ENCODE measurements at places on chromosomes 2 and 18.

GRCh38 chr2:110152943-110153342 lies 37.3 kb upstream of the MALL start:
- DNase-seq, result no peak

- no peak for DNase-seq
Measured at GRCh38 chr18:52679354-52679753, 339.4 kb downstream of the DCC start.

- no peak for DNase-seq
Measured at GRCh38 chr2:10080536-10081304, 509 bp upstream of the CYS1 start.

DNA sequence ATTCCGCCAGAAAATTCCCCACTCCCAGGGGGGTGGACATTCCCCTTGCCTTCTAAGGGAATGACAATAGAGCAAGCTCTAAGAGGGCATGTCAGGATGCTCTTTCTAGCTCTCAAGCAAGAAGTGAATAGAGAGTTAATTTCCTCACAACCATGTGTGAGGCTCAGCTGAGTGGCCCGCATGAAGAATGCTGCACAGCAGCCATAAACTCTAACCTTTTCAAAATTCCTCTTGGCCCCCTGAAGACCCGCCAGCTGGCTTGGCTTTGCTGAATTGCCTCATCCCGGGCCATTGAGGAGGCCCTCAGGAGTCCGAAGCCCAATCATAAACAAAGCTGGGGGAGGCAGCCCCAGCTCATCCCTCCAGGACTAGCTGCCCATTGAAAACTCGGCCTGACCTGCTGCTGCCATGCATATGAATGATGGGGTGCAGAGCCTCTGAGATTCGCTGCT lies 38.2 kb downstream of the NRP2 start:
- no peak for DNase-seq

GRCh38 chr2:47653902-47654789 lies 128.8 kb upstream of the MSH6 start:
- peak; percentile 11 for DNase-seq

DNA sequence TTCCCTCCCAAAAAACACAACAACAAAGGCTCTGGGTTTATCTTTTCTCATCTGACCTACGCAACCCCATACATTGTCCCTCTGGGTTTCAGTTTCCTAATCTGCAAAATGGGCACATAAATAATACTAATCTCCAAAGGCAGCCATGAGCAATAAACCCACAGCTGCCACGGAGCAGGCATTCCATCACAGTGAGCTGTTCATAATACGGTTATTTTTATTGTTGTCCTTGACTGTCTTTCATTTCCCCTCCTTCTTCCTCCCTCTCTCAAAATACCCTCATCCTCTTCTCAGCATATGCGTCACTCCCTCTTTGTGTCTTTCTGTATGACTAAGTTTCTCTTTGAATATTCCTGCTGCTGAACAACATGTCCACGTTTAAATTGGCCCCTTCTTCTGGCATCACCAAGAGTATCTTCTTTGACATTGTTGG lies 129.8 kb upstream of the CAB39 start:
- DNase-seq, result no peak

DNA sequence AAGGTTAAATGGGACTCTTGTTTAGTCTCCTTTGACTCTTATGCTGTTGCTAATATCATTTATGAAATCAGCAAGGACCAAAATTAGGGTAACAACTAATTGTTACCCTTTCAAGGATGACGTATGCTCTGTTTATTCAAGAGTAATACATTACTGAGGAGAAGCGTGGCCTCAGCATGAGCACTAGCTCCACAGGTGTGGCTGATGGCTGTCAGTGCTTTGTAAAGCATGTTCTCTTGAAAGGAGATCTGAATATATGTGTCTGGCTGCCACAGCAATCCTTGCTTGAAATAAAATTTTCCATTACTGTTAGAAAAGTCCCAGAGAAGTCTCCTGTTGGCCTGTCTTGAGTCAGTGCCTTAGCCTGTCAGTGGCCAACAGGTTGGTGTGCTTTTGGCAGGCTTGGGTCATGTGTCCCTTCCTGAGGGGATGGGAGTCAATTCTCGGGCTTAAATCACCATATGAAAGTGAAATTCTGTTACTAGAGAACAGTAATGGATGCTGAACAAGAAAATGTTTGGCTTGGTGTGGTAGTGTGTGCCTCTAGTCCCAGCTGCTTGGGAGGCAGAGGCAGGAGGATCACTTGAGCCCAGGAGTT lies 32.7 kb downstream of the ABI2 start:
- DNase-seq, result no peak

DNA sequence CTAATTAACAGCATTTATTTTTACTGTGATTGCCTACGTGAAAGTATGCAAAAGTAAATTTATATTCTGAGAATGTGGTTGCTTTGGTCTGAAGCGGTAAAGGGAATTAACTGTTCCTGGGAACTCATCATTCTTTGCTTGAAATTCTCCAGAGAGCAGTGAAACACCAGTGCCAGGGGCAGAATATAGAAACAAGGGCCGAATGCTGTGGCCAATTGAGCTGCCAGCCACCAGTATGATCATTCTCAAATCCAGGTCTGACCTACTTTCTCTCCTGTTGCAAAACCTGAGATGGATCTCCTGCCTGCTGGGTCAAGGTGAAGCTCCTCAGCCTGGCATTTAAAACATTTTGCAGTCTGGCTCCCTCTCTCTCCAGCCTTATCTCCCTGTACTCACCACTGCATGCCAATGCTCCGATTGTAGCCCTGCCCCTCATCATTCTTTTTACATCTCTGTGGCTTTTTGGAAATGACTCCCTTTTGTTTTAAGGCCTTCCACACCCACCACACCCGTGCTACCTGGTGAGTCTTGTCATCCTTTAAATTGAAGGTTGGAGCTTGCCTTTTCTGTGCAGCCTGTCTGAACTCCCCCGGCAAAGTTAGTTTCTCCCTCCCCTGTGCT lies 94.5 kb upstream of the TMEM178A start:
- no peak for DNase-seq

DNA sequence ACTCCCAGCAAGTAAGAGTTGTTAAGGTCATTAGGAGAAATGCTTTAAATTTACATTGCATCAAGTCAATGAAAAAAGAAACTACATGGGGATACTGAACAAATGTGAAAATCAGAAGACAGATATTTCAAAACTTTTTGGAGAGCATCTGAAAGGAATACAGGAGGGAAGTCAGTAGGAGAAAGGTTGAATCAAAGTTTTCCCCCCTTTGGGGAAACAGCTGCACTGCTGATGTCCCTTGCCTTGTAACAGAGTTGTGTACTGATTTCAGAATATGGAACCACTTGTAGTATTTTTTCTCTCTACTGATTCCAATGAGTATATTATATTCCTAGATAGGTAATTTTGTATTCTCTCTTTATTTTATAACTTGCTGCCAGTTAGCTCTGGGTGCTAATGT lies 592.5 kb upstream of the ZEB2 start:
- DNase-seq, result no peak

DNA sequence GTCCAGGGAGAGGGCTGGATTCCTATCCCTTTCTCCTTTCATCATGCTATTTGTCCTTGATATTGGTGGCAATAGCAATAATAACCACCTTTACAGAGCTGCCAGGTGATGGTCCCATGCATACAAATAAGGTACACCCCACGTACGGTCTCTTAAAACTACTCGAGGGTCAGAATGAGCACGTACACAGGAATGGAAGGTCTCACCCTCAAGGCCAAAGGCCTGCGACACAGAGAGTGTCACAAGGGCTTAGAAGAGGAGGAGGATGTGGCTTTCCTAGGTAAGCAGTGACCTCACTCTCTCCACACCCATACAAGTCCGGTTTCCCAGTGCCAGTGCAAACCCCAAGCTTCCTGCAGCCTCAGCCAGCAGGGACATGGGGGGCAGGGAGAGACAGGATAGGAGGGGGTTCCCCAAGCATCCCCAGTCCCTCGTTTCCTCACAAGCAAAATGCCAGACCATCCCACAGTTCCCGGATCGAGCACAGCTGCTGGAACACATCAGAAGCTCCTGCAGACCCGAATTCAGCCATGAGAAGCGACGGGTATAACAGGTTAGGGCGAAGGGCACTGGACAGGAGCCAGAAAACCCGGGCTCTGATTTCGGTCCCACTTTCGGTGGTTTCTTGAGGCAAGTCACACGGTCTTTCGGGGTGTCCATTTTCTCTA lies 49.2 kb downstream of the PLB1 start:
- DNase-seq, result no peak

DNA sequence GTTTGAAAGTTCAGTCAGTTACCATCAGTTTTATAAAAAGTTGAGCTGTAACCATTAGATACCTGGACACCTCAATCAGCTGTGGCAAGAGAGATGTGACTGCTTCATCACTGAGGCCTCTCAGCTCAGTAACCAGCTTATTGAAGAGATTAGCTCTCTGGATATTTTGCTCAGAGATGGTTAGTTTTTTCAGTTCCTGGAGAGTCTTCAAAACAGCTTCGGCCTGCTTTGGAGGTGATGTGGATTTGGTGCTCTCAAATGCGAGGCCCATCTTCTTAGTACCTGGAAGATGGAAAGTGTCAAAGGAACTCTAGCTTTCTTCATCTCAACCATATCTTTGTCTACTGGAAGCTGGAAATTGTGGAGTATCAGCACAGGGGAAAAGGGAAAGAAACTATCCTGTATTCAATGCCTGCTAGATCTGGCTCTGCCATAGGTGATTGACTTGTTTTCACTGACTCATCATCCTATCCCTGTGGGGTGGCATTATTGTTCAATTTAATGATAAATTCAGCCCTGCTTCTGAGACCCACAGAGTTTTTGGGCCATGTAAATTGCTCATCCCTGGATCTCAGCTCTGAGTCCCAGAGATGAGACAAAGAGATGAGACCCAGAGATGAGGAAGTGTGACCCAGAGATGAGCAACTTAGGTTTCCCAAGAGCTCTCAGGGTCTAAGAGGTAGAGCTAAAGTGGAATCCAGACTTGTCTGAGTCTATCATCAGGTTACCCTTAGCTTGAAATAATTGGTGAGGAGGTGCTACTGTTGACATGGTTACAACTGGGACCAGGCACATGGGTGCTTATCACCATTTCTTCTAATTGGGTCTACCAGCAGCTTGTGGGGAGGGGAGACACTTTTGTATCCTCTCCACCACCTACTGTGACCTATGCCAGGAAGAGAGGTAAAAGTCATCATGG lies 10.4 kb downstream of the APOB start:
- DNase-seq, result no peak

DNA sequence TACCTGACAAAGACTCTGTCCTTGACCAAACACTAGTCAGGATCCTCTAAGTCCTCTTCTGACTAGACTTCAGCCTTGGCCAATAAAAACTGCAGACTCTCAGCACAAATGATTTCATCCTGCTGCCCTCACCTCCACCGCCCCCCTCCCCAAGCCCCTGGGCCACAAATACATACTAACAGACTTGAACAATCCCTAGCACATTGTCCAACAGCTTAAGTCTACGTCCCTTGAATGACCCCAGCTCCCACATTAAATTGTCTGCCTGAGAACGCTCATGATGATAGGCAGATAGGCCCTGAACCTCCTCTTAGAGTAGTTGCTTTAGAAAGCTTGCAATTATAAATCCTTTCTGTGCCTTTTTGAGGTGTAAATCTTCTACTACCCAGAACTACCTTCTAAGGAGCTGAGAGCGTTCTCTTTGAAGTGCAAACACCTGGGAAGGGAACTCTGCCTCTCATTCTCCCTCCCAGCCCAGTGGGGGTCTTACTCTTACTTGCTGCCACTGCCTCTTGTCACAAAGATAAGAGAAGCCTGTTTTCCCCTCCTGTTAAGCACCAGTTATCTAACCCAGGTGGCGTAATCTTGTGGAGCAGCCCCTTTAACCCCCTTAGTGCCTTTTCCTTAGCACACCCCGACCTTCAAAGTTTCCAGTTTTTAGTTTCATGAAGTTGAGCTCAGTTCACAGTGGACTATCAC lies 1225.6 kb downstream of the LRP1B start:
- peak; percentile 72 for DNase-seq

GRCh38 chr2:105394951-105395611 lies 3.8 kb downstream of the FHL2 start:
- DNase-seq, result no peak

DNA sequence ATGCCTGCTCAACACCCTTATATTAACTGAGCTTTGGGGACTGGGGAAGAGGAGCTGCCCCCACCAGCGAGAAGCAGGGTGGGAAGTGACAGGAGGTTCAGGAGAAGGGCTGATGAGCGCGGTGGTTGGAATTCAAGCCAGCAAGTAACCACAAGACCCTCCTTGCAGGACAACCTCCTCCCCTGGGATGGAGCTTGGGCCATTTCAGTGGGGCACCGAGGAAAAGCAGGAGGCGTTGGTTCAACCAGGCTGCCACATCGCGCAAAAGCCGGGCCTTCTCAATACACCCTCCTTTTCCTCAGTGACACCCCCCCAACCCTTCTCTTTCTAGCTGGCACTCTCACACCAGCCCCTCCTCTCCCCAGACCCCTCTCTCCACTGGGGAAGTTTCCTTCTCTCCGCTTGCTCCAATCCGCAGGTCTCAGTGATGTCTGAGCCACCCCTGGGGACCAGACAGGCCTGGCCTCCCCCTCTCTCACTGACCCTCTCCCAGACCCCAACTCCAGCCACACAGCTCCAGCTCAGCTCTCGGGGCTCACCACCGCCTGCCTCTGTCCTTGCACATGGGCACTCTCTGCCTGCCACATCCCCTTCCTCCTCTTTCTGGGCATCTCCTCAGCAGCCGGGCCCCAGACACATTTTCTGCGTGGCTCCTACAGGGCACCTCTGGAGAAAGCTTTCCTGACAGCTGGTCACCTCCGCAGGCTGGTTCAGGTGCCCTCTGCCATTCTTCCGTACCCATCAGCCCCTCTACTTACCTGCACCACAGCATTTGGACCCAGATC lies 44.5 kb downstream of the KCNF1 start:
- DNase-seq, result no peak

DNA sequence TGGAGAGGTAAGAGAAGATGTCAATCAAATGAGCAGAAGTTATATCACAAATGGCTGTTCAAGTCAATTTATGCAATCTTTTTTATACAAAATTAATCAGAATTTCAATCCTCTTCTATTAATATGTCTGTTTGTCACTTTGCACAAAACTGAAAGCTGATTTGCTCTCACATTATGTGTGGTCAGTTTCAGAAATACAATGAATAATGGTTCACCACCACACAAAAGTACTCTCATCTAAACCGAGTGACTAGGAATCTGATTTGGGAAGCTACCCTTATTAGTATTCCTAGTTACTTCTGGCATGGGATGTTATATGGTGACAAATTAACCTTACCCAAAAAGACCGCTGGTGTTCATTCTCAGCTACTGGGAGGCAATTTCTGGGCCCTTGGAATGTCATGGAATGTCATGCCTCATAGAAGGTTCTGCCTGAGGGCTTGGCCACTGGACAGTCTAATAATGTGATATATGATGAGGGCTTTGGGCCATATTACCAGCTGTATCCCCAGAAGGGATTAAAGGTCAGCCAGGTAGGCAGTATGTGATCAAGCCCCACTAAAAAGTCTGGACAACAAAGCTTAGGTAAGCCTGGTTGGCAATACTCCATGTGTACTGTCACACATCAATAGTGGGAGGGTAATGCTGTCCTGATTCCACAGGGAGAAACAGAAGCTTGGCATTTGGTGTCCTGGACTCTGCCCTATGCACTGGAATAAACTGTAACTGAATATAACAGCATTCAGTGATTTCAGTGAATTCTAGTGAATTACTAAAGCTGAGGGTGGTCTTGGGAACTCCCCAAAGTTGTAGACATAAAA lies 113.2 kb downstream of the PIGN start:
- DNase-seq, result no peak
